NCI-H1436 treated with DMSO at 0.1 percent for 48 hours (cell line): ENCODE measurements at places on chromosomes 16 and 17.

DNA sequence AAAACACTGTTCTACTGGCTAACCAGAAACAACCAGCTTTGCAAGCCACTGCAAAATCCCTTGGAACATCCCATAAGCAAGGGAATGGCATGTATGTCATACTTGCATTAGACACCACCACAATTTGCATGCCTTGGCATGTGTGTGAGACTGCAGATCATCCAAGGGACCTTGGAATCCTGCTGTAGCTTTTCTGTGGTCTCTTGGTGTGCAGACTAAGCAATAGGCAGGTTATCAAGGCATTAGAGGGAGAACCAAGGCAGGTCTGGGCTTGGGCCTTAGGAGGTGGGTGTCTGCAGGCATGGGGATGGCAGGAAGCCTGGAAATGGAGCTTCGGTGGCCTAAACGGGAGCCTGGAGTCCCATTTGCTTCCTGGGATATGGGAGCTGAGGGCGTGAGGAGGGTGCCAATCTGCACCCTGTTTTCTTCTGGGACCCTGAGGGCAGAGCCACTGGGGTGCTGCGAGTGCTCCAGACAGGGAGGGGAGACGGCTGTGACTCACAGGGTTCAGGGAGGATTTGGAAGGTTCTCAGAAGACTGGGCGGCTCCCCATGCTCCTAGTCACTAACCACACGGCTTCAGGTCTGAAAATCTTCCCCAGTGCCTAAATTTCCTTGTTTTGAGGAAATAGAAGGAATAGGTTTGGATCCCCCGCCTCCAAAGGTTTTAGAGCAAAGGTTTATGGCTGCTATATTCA, 36.6 kb downstream of the FAM20A start:
- no peak for DNase-seq

- no peak for DNase-seq
These were observed 13.5 kb downstream of the SPHK1 start for GRCh38 chr17:76397687-76398522.

- no peak for DNase-seq
These were observed 4.5 kb upstream of the CACNG5 start for GRCh38 chr17:66830451-66830850.

DNA sequence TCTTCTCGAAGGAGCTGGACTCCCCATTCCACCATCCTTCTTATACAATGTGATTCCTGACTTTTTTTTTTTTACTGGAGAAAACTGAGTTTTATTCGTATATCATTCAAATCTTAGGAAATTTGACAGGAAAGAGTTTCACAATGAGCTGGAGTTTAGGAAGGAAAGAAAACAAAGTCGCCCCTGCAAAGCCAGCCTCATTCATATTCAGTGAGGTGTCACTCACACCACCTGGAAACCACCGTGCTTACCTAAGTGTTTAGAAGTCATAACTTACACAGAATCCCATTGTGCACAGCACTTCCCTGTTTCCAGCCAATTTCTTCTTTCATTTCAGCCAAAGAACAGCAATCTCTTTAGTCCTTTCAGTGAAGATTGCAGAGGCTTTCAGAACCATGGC, 90.3 kb upstream of the CHMP6 start:
- no peak for DNase-seq

DNA sequence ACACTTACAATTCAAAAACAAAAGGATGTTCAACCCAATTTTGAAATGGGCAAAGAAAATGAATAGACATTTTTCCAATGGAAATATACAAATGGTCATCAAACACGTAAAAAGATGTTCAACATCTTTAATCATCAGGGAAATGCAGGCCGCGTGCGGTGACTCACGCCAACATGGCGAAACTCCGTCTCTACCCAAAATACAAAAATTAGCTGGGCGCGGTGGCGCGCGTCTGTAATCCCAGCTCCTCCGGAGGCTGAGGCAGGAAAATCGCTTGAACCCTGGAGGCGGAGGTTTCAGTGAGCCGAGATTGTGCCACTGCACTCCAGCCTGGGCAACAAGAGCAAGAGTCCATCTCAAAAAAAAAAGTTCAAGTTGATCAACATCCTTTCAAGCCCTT, 1.8 kb upstream of the CLUAP1 start:
- no peak for DNase-seq

DNA sequence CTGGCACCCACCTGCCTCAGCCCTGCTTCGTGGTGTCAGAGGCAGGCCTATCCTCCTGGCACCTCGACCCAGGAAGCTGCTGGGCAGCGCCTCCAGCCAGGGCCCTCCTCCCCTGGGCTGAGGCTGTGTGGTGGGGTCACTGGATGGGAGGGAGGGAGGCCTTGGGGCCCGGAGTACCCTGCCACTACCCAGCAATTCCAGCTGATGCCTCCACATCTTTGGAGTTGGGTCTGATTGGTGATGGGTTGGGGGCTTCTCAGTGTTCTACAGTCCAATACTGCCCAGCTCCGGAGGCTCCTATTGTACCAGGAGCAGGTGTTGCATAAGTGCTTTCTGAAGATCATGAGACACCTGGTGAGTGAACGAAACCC, 48.0 kb downstream of the USP22 start:
- DNase-seq, result no peak

- DNase-seq, result no peak
These were observed 62.9 kb downstream of the SMURF2 start for GRCh38 chr17:64599187-64599676.

GRCh38 chr17:32440722-32441121, 3.6 kb upstream of the PSMD11 start:
- no peak for DNase-seq

GRCh38 chr16:69925311-69925710, 25.8 kb upstream of the CLEC18A start:
- DNase-seq, result no peak
